ENCODE measurements at places on chromosomes 6 and 20. TPM values are rescaled to one million over a fixed set of nuclear protein-coding genes. Genes with fewer than 3 reads are reported as not detected.

The KIF25 gene
- total RNA-seq: not detected

The VSX1 gene
- not detected for total RNA-seq

The IP6K3 gene
- not detected for total RNA-seq

The EIF2S2 gene
- 21.8 TPM for total RNA-seq

The FUCA2 gene
- total RNA-seq: 1.1 TPM

The BANF2 gene
- not detected for total RNA-seq

The ULBP3 gene
- 0.44 TPM for total RNA-seq

The ARFGEF3 gene
- not detected for total RNA-seq

The HLA-DQA1 gene
- total RNA-seq: 6.9 TPM

The SLCO4A1 gene
- total RNA-seq: 2.5 TPM

The SLC35A1 gene
- 3.8 TPM for total RNA-seq

The SLC22A16 gene
- not detected for total RNA-seq

The TAAR5 gene
- not detected for total RNA-seq

The ENPP4 gene
- total RNA-seq: 3.7 TPM

The RIMS1 gene
- not detected for total RNA-seq

The GNMT gene
- 2.1 TPM for total RNA-seq

The TP53TG5 gene
- 0.36 TPM for total RNA-seq

The COL9A1 gene
- total RNA-seq: not detected

The DPPA5 gene
- total RNA-seq: not detected

The KIF6 gene
- total RNA-seq: not detected

The ID1 gene
- 24.2 TPM for total RNA-seq

The ZSCAN31 gene
- 0.88 TPM for total RNA-seq

The VGLL2 gene
- not detected for total RNA-seq
